G401 (cell line): ENCODE measurements at places on chromosomes 16 and 17. TPM values are rescaled to one million over a fixed set of nuclear protein-coding genes. Genes with fewer than 3 reads are reported as not detected.

The MRTFB gene
- total RNA-seq, result 3.1 and 6.4 TPM in 2 replicates

GRCh38 chr17:2697611-2698162, 13.9 kb downstream of the CLUH start:
- DNase-seq, result no peak

DNA sequence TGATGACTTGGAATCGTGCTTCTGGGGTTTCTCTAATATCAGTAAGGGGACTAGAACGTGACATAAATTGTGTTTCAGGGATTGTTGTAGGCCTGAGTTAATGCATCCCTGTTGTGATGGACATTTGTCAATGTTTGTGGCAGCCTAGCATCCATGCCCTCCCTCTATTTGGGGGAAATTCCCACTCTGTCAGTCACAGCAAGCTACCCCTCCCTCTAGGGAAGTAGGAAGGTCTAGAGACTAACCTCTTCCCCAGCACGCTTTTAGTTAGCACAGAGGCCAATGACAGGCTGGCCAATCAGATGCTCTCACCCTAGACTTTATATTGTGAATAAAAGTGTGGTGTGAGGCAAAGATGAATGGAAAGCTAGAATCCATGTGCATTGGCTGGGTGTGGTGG, 32.4 kb upstream of the NF1 start:
- no peak for DNase-seq

GRCh38 chr17:1616101-1616500, 12.5 kb downstream of the SLC43A2 start:
- no peak for DNase-seq

GRCh38 chr16:55981557-55981956, 106.4 kb upstream of the CES5A start:
- DNase-seq, result no peak

DNA sequence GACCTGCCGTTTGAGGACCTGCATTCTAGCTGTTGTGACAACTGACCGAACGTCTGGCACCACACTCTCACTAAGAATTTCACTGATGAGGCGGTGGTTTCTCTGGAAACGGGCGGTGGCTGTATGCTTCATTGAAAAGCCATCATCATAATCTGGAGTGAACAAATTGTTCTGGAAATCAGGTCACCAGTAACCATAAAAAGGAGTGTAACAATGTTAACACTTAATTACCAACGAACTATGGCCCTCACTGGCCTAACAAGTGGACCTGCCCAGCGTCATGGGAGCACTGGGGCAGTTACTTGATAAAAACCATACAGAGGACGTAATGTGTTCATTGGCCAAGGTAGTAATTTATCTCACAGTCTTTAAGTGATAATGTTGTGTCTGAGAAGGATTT, 15.4 kb downstream of the SMARCE1 start:
- DNase-seq, result no peak

GRCh38 chr16:49788572-49788971, 67.3 kb downstream of the ZNF423 start:
- DNase-seq, result no peak

DNA sequence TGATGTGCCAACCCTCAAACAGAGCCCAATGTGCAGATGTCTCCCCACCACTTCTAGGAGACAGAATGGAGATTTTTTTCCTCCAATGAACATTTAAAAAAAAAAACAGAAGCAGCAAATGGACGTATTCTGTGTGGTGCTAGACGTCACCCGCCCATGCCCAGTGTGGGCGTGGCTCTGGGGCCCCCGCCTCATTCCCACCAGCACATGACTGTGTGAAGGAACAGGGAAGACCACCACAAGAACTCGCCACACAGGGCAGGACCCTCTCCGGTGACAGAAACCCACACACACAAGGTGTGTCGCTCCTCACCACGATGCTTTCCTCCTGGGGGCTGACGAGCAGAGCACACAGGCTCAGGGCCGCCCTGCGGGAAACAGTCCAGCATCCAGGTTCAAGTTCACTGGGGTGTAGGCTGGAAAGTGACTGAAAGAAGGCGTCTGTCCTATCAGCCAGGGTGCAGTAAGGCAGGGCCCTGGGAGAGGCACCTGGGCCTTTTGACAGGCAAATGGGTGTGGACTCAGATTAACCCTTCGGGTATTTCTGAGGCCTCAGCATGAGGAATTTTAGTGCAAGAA, 53.5 kb downstream of the KLHDC4 start:
- DNase-seq, result no peak
